Diencephalon (tissue), 1 donor: ENCODE measurements at places on chromosomes 7 and 10. TPM values are rescaled to one million over a fixed set of nuclear protein-coding genes. Genes with fewer than 3 reads are reported as not detected.

The RNF32 gene
- 2.5 TPM for total RNA-seq

The PBLD gene
- total RNA-seq = 10.1 TPM

The TBX20 gene
- not detected for total RNA-seq

The PLXNA4 gene
- total RNA-seq = 50.3 TPM

The SLC29A4 gene
- 18.7 TPM for total RNA-seq

The RAPGEF5 gene
- total RNA-seq = 62.7 TPM

The WNT2 gene
- total RNA-seq = 2.3 TPM

The SLC13A1 gene
- not detected for total RNA-seq

The FAM204A gene
- 55.8 TPM for total RNA-seq

The MSS51 gene
- total RNA-seq = 3.5 TPM

The ASAH2 gene
- total RNA-seq = 3.0 TPM

The CPA5 gene
- not detected for total RNA-seq

The TEX36 gene
- total RNA-seq = not detected

The KCP gene
- total RNA-seq = 1.2 TPM

The GBX1 gene
- 1.6 TPM for total RNA-seq

The GNAT3 gene
- not detected for total RNA-seq

The NACAD gene
- total RNA-seq = 7.6 TPM

The ZNF425 gene
- total RNA-seq = 5.8 TPM

The MASTL gene
- total RNA-seq = 12.9 TPM

The NUTM2A gene
- total RNA-seq = 2.3 TPM

The ANKRD7 gene
- total RNA-seq = 16.8 TPM

The SFRP4 gene
- 3.2 TPM for total RNA-seq

The CTTNBP2 gene
- total RNA-seq = 25.4 TPM
